ENCODE measurements at places on chromosomes 11 and 22. TPM values are rescaled to one million over a fixed set of nuclear protein-coding genes. Genes with fewer than 3 reads are reported as not detected.

The C11orf16 gene
- polyA plus RNA-seq: 0.56 TPM

The PDE3B gene
- 10.5 TPM for polyA plus RNA-seq

The RSF1 gene
- 70.7 TPM for polyA plus RNA-seq

The CABP7 gene
- not detected for polyA plus RNA-seq
